ENCODE measurements at places on chromosomes 2 and 18. TPM values are rescaled to one million over a fixed set of nuclear protein-coding genes. Genes with fewer than 3 reads are reported as not detected.
A peak's percentile ranks its signal among the peaks of the same experiment; 100 is the strongest.

DNA sequence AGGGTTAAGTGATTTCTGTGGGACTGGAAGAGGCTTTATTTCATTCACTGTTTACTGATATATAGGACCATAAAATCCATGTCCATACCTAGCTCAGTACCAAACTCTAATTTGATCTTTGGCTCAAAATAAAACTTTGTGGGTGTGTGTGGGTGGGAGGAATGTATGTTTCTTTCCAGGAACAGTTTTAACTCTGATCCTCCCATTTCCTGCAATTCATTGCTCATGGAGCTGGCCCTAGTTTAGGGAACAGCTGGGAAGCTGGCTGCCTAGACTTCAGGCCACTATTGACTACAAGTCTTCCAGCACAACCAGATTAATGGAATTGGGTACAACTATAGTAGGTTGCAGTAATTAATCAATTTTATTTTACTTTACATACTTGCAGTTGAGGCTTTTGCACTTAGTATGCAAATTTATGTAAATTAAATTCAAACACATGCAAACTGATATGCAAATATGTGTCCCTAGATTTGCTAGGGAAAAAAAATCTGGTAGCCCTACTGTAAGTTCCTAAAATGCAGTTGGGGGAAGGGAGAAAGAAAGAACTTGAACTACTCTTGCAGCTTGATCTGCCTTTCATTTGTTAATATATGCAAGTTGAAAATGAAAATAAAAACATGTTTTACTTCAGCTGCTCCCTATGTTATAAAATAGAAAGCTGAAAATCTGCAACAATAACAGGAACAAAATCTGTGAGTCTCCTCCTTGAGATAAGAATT, 1070.3 kb upstream of the CELF4 start:
- H3K27me3 ChIP-seq, result no peaks in the 10 kb centered on the region
- H3K27ac ChIP-seq, result no peak overlapping the region
- no peak for DNase-seq

SULT1C4 gene
- 12.3 TPM for total RNA-seq

DNA sequence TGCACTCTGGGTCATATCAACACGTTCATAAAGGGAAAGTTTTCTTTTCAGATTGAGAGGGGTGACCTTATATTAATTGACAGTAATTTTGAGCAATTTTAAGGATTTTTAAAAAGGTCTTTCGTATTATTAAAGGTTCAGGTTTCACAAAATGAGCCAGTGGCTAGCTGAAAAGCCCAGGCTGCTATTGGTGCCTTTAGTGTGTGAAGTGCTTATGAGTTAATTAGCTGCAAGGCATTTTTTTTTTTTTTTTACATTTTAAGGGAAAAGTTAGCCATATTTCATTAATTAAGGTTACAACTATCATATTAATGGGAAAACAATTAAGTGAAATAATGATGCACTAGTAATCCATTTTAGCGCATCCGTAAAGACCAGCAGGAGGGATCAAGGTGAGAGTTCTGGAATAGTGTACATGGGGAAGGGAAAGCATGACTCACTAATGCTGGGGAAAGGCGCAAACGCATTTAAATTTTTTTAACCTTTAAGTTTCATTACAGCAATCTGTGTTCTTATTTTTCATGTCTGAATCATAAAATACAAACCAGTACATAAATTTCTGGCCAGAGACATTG, 200.0 kb downstream of the ZNF407 start:
- peaks cover 3% of the 10 kb centered on the region for H3K4me1 ChIP-seq
- no peaks in the 10 kb centered on the region for H3K27me3 ChIP-seq
- no peak overlapping the region for H3K27ac ChIP-seq
- DNase-seq, result no peak
- no peaks in the 10 kb centered on the region for H3K36me3 ChIP-seq

FSHR gene
- not detected for total RNA-seq

DNA sequence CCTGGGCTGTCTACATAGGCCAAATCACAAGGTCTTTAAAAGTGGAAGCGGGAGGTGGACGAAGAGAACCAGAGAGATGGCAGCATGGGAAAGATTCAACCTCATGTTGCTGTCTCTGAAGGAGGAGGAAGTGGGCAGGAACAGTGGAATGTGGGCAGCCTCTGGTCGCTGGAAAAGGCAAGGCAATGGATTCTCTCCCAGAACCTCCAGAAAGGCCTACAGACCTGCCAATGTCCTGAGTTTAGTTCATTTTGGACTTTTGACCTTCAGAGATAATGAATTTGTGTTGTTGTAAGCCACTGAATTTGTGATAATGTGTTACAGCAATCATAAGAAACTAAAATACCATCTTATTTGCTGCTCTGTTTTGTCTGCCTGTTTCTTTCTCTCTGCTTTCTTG, 122.5 kb downstream of the RNF152 start:
- no peaks in the 10 kb centered on the region for H3K27me3 ChIP-seq
- no peak overlapping the region for H3K27ac ChIP-seq
- DNase-seq, result no peak
- H3K4me1 ChIP-seq, result no peaks in the 10 kb centered on the region
- no peak overlapping the region for H3K4me3 ChIP-seq

GRCh38 chr18:22515250-22515649, 97.5 kb upstream of the CTAGE1 start:
- no peak for DNase-seq
- H3K27ac ChIP-seq, result no peak overlapping the region

DNA sequence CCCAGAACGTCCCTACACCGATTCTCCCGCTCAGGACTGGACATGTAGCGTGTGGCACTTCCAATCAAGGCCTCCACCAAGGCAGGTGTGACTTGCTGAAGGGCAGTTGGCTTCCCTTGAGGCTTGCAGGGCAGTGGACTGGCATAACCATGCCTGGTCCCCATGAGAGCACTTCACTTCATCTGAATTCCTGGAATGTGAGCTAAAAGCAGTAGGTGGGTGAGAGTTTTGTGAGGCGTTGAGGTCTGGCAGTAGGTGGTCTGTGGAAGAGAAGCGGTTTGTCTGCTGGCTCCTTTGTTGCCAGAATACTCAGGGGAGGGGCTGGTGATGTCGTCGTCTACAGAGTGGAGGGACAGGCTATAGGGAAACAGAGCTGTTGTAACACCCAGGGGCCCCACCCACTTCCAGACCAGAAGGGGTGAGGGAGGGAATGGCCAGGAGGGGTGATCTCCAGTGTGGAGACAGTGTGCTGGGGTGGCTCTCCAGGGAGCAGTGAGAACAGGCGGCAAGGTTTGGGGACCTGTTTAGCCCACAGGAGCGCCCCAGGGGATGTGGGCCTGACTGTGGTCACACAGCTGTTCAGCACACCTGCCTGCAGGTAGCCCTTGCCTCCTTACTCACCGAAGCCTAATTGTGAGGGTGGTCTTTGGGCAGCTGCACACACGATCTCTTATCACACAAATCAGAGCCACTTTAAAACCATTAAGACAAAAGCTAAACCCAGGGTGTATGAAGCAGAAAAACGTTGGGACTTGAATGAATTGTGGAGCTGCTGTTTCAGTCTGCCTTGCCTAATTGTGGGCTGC, 21.5 kb upstream of the ALKAL2 start:
- no peaks in the 10 kb centered on the region for H3K4me1 ChIP-seq
- no peak overlapping the region for H3K27ac ChIP-seq
- H3K36me3 ChIP-seq, result no peaks in the 10 kb centered on the region
- no peaks in the 10 kb centered on the region for H3K27me3 ChIP-seq

RBM44 gene
- 1.6 TPM for total RNA-seq

DNA sequence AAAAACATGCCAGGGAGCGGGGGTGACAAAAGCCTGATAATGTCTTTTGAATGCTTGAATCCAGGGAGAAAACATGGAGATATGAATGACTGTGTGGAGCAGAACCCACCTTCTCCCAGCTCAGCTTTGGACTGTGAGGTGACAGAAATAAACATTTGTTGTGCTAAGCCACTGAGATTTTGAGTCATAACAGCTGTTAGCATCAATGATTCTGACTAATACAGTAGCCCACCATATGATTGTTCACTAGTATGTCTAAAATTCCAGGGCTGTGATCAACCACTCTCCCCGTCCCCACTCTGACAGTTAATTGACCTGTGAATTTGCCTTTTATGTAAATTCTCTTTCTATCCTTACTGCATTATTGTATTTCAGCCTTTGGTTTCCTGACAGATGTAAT, 69.1 kb downstream of the PDK1 start:
- no peaks in the 10 kb centered on the region for H3K27me3 ChIP-seq
- no peak overlapping the region for H3K27ac ChIP-seq
- no peaks in the 10 kb centered on the region for H3K4me1 ChIP-seq

- H3K36me3 ChIP-seq, result no peaks in the 10 kb centered on the region
- H3K4me3 ChIP-seq, result no peak overlapping the region
- no peaks in the 10 kb centered on the region for H3K27me3 ChIP-seq
- DNase-seq, result no peak
Measured at GRCh38 chr2:22276696-22277095, 1108.3 kb upstream of the KLHL29 start.

GRCh38 chr2:70255637-70256314, 2.2 kb upstream of the PCYOX1 start:
- DNase-seq, result no peak
- H3K27me3 ChIP-seq, result no peaks in the 10 kb centered on the region
- H3K27ac ChIP-seq, result no peak overlapping the region
- no peaks in the 10 kb centered on the region for H3K36me3 ChIP-seq
- no peak overlapping the region for H3K4me3 ChIP-seq

GRCh38 chr2:7570247-7570646, 653.0 kb downstream of the RNF144A start:
- no peak overlapping the region for H3K4me3 ChIP-seq
- H3K27ac ChIP-seq, result no peak overlapping the region
- no peaks in the 10 kb centered on the region for H3K36me3 ChIP-seq
- no peaks in the 10 kb centered on the region for H3K4me1 ChIP-seq
- H3K27me3 ChIP-seq, result no peaks in the 10 kb centered on the region

DNA sequence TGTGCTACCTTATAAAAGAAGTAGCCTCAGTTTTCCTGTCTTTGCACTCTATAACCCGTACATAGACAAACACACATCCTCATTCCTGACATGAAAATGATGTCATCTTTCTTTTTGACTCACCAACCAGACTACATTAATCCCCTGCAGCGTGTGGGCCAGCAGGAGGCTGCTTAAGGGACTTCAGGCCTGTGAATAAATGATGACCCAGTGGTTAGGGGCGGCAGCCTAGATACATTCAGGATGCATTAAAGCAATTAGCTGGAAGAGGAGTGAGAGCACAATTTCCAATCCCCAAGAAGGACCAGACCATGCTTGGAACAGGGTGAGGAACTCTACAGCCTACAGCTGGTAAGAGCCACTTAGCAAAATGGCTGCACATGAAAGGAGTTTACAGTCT, 57.3 kb upstream of the KLF7 start:
- no peak for DNase-seq
- no peak overlapping the region for H3K27ac ChIP-seq
- no peaks in the 10 kb centered on the region for H3K36me3 ChIP-seq
- no peak overlapping the region for H3K4me3 ChIP-seq
- peaks cover 33% of the 10 kb centered on the region for H3K4me1 ChIP-seq

KATNAL2 gene
- total RNA-seq, result 5.1 TPM

- no peak overlapping the region for H3K4me3 ChIP-seq
- H3K27ac ChIP-seq, result no peak overlapping the region
- DNase-seq, result no peak
- no peaks in the 10 kb centered on the region for H3K27me3 ChIP-seq
- H3K36me3 ChIP-seq, result no peaks in the 10 kb centered on the region
Measured at GRCh38 chr2:138177693-138178092, 213.4 kb downstream of the HNMT start.

GRCh38 chr18:48749768-48750167, 201.0 kb downstream of the SMAD7 start:
- no peak overlapping the region for H3K27ac ChIP-seq
- peaks cover 9% of the 10 kb centered on the region for H3K4me1 ChIP-seq
- no peaks in the 10 kb centered on the region for H3K27me3 ChIP-seq
- no peak for DNase-seq
- H3K36me3 ChIP-seq, result no peaks in the 10 kb centered on the region
- H3K4me3 ChIP-seq, result no peak overlapping the region

DNA sequence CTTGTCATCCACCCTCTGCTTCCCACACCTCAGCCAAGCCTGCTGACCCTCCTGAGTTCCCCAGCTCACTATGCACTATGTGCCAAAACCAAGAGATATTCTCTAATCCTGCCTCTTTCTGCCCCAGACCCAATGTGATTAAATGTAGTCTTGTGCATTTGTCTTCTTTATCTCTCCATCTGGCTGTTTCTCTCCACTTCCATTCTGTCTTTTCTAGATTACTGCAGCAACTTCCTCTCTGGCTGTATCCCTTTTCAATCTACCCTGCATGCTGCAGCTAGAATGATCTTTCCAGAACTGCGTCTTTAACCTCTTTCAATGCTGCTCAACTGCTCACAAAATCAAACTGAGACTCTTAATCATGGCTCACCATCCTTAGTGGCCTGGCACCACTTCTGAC, 164.1 kb downstream of the GALNT14 start:
- H3K27ac ChIP-seq, result no peak overlapping the region
- H3K4me1 ChIP-seq, result no peaks in the 10 kb centered on the region
- no peak for DNase-seq

DNA sequence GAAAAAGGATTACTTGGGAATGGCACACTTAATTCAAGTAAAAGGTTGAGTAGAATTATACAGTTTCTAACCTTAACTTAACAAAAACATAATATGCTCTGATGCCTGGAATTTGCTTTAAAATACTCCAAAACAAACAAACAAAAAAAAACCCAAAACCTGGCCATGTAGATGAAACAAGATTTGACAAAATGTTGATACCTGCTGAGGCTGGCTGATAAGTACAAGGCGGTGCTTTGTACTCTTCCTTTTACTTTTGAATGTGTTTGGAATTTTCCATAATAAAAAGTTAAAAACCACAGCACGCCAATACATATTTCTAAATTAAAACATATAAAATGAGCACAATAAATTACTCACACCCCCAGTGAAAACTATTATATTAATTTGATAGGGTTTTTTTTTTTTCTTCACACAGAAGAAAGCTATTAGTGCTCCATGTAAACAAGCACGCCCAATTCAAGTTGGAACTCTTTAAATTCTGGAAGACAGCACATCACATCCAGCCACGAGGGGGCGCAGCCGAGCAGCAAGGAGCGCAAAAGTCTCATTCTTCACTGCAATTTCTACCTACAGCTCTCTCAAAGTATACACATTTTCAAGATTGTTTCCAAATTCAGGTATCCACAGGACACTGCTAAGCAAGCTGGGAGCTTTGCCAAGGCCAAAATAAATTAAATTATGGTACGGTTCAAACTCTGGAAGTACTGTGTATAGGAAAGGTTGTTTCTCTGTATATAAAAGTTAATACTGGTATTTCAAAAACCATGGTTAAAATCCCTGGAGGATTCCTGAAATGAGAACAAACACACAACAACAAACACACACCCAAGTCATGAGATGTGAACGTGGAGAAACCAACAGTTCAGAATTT, 7.5 kb downstream of the SERTAD2 start:
- no peak overlapping the region for H3K4me3 ChIP-seq
- peaks cover 59% of the 10 kb centered on the region for H3K4me1 ChIP-seq
- no peaks in the 10 kb centered on the region for H3K27me3 ChIP-seq
- DNase-seq, result peak; percentile 92

DNA sequence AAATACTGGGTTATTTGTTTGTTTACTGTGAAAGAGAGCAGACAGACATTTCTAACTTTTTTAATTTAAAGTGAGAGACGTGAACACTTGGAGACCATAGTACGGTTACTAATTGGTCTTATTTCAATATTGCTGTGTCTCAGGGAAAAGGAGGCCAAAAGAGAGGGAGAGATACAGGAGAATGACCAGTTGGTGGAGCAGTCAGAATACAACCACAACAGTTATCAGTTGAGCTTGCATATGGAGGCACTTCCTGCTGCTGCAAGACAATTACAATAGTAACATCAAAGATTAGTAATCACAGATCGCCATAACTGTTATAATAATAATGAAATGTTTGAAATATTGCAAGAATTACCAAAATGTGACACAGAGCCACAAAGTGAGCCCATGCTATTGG, 58.2 kb downstream of the TWSG1 start:
- H3K27me3 ChIP-seq, result no peaks in the 10 kb centered on the region
- no peak overlapping the region for H3K27ac ChIP-seq
- H3K4me3 ChIP-seq, result no peak overlapping the region
- DNase-seq, result no peak
- H3K36me3 ChIP-seq, result peaks cover 7% of the 10 kb centered on the region

Measured in upper lobe of left lung (tissue), 6 donors.